ENCODE measurements at places on chromosomes 16 and 17.

DNA sequence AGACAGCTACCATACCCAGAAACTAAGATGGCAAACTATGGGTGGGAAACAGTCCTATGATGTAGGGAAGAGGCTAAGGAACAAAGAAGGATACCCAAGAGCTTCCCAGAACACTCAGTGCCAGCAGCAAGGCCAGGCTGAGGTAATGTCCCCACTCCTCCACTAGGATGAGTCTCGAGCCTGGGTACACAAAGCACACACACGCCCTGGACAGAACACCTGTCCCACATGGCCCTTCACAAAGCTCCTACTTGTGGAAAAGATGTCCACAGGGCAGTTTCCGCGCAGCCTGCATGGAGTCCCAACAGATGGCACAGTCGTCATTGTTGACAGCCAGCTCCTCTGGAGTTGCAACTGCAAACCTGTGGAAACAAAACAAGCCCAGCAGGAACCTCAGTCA, 23.9 kb downstream of the AMFR start:
- no peak for DNase-seq

GRCh38 chr17:68349157-68349556, 57.9 kb downstream of the ARSG start:
- DNase-seq = no peak

- DNase-seq = no peak
Measured at GRCh38 chr17:33551075-33551474, 258.0 kb upstream of the ASIC2 start.

- no peak for DNase-seq
Measured at GRCh38 chr17:61409301-61410112, 9.9 kb downstream of the TBX2 start.

DNA sequence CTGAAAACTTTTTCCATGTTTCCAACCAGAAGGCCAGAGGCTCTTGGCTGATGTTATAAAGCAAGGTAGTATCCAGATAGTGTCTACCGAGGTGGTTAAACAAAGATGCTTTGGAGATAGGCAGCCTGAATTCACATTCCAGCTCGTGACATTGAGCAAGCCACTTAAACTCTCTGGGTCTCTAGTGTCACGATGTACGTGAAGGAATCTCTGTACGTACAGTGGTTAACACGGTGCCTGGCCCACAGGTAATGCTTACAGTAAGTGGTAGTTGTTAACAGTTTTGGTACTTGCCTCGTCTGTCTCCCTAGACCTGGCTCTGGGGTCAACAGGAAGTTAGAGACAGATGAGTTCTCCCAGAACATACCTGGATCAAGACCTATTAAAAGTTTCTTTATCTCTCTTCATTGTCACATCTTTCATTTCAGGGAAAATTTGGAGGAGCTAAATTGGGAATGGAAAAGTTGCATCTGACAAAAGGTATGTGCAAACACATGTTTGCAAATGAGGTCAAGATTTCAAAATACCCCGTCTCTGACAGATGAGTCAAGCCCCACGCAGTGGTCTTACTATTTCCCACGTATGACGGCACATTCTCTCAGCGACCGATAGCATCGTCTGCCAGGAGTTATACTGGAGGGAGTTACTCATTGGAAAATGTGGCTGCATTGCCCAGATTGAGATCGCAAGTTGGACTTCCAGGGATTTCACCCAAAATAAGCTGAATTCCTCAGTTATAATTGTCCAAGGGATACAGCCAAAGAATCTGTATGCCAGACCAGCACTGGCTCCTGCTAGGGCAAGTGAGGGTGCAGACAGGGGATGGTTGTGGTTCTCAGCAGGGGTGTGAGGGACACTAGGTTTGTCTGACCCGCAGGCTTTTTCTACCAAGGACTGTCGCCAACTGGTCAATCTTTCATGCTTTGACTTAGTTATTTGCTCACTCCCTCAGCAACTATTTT, 18.9 kb upstream of the MYH10 start:
- no peak for DNase-seq

- no peak for DNase-seq
Measured at GRCh38 chr17:66313995-66314659, 11.7 kb downstream of the PRKCA start.

GRCh38 chr17:6546069-6546718, 10.2 kb downstream of the PITPNM3 start:
- DNase-seq = no peak

Measured in CD4-positive, alpha-beta T cell treated with Interleukin-4 for 1 hour (primary cell).